ENCODE measurements at places on chromosomes 3 and 15.

- no peak for DNase-seq
Measured at GRCh38 chr3:138461246-138461645, 26.8 kb downstream of the ESYT3 start.

DNA sequence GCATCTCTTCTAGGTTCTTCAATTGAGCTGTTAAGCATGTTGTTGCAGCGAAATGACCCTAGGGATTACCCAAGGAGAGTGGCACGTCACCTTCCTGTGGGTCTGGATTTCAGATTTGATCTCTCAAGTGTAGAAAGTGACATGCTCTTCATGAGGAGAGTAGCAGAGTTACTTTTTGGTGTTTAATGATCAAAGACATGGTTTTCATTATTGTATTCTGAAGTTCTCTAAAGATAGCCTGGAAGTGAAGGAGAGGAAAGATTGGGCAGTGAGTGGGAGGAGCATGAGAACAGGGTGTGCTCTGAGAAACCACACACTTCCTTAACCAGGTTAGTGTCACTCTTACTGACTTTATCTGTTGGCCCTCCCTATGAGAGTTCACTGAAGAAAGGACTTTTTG, 153.6 kb downstream of the AKAP13 start:
- no peak for DNase-seq

DNA sequence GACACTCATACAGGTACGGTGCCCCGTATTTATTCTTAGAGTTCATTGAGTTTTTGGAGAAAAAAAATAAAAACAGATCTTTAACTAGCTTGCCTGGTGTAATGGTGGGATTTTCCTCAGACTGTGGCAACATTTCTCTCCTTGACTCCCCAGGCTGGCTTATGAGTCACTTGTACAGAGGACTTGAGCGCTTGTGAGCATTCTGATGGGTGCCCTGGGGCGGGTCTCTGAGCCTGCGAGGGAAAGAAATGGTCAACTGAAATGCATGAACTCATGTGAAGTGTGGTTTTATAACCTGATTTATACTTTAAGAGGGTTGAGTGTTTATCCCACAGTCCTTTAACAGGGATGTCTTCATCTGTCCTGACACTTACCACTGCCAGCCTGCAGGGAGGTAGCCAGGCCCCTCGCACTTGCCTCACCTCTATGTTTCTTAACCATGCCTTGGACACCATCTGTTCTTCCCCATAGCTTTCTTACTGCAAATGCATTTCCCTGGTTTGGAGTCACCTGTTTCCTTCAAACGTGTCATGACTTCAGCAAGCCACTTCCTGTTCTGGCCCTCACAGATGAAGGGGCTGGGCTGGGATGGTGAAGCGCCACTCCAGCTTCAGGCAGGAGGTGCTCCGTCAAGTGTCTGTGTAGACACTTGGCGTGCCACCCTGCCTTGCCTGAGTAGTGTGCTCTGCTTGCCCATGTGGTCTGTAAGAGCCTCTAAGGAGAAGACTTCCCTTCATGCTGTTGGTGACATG, 118.7 kb downstream of the PDE8A start:
- no peak for DNase-seq

DNA sequence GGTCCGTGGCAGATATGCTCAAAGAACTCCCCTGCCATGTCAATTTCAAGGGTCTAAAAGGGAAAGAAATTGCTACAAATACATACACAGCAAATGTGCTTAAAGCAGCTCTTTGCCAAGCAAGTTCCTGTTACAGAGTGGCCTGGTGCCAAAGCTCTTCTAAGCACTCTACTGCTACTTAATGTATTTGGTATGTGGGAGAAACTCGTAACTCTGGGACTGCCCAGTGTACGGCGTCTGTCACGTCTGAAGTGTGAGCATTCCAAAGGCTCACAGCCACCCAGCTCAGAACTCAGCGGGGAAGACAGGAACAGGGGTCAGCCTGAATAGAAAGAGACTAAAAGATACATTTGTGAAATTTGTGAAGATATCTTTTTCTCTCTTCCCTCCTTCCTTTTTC, 54.6 kb downstream of the RBMS3 start:
- DNase-seq: peak; percentile 10

DNA sequence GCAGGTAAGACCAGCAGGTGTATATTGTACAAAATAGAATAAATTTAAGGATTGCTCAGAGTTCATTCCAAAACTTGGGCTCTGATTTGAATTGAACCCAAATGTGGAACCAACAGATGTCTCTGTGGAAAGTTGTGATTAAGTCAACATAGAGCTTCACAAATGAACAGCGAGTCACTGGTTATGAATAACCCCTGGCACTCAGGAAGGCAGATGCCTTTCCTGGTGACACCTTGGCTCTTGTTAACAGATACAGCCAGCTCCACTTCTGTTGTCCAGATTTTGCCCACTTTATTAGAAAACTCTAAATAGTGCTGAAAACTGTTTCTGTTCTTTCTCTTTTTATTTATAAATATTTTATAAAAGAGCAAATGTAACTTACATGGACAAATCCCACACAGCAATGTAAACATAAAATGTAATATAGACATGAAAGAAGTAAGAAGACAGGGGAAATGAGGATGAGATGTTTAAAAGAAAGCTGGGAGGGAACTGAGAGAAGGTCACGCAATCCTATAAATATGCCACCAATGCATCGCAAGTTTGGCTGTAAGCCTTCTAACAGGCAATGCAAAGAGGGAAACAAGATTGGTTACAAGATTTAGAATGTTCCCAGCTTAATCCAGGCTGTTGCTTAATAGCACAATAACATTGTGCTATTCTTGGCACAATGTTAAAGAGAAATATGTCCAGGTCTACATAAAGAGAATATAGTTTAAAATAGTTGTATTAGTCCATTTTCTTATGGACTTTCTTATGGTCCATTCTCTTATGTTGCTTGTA, 495.5 kb downstream of the TAFA4 start:
- no peak for DNase-seq

DNA sequence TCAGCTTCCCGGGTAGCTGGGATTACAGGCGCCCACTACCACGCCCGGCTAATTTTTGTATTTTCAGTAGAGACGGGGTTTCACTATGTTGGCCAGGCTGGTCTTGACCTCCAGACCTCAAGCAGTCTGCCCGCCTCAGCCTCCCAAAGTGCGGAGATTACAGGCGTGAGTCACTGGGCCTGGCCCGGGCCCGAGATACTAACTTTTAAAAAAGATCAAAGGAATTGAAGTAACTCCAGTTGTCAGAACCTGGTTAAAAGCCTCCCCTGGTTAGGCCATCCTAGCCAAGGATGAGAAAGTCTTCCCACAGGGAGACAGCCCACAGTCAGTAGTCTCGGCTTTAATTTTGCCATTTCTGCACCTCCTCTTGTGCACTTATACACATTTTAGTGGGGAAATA, 212.3 kb upstream of the MCTP2 start:
- no peak for DNase-seq

DNA sequence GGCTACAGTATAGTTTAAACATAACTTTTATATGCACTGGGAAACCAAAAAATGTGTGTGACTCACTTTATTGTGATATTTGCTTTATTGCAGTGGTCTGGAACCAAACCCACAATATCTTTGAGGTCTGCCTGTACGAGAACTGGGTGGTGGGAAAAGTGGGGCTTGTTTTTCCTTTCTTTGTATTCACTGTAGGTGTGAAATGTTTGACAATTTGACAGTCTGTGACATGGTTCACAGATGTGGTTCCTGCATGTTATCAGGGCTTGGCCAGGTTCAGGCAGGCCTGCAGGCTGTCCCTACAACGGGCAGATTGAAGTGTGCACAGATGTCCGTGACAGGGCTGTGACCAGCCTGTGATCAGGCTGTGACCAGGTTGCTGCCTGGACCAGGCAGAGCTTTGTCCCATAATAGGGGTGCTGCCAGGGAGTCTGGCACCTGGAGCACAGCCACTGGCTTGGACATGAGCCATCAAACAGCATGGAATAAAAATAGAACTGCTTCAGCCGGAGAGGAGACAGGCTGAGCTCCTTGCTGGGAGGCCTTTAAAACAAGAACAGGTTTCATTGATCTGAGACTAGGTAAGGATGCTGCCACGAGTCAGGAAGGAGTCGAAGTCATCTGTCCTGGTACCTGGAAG, 61.0 kb downstream of the KLF13 start:
- DNase-seq: no peak

GRCh38 chr3:126371096-126371705, 14.0 kb upstream of the KLF15 start:
- DNase-seq: no peak

DNA sequence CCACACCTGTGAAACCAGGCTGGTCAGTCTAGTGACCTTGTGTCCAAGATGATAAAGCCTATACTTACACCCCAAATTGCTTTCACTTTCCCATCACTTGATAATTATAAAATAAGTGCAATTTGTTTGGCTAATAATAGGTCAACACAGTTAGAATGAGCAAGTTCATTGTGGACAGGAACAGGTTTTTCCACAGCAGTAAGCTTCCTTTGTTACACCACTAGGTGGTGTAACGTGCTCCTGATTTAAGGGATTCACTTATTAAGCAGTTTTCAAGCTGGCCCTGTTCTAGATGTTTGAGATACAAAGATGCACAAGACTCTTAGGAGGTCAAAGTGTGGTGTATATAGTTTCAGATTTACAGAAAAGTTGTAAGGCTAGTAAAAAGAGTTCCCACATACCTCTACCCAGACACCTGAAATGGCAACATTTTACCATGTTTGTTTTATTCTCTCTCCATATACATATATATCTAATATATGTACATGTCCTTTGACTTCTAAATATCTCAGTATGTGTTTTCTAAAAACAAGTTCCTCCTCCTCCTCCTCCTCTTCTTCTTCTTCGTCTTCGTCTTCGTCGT, 6.8 kb upstream of the MFSD1 start:
- DNase-seq: no peak

DNA sequence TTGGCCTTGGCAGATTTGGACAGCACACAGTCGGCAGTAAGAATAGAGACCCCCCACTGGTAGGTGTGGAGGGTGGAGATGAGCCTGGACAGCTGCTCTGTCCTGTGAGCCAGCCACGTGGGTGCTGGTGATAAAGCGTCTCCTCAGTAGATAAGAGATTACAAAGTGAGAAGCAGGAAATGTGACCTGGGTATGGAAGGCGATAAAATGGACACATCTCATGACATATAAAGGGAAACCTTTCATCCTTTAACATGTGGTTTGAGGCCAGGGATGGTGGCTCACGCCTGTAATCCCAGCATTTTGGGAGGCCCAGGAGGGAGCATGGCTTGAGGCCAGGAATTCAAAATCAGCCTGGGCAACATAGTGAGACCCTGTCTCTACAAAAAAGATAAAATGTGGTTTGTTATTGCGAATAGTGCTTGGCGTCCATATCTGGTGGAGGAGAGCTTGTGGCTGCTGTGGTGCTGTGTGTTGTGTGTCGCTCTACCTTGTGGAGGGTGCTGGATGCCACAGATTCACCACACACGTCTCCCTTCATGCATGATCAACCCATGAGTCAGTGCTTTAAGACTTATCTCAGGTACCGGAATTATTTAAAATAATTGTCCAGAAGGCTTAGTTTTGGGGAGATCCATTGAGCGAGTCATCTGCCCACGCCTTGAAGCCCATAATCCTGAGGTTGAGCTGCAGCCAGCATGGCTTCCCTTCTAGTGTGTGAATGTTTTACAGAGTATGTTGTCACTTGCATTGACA, 157.0 kb downstream of the GABRG3 start:
- DNase-seq: no peak

DNA sequence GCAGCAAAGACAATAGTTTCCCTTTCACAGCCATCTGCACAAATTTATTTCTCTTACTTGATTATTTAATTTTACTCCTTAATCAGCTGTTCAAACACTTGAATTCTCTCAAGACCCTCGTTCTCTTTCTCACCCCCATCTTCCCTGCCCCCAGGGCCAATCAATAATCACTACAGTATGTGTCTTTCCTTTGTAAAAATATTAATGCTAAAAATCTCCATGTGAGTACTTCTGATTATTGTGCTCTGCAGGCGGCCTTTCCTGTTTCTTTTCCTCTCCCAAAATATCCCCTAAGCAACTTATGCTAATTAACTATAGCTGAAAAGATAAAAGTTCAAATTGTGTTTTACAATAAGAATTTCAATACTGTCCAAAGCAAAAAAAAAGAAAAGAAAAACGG, 617.0 kb upstream of the CBLB start:
- no peak for DNase-seq

- no peak for DNase-seq
Measured at GRCh38 chr3:16666206-16666605, 61.0 kb upstream of the DAZL start.

DNA sequence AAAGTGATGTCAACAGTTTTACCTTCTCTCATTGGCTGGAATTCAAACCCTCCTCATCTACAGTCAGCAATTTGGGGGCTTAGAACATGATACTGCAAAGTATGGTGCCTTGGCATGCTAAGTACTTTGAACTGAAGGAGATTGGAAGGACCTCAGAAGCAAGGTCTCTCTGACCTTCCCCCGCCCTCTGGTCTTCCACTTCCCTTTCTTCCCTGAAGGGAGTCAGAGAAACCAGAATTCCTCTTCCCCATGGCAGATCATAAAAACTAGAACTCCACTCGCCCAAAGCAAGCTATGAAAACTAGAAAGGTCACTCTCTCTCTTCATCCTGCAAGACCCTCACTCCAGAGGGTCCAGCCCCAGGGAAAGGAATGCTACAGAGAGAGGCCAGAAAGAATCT, 64.2 kb downstream of the CD200R1L start:
- no peak for DNase-seq

GRCh38 chr15:63083541-63083940, 38.1 kb upstream of the LACTB start:
- DNase-seq: no peak

GRCh38 chr3:196082619-196082971, 705 bp upstream of the TFRC start:
- no peak for DNase-seq

DNA sequence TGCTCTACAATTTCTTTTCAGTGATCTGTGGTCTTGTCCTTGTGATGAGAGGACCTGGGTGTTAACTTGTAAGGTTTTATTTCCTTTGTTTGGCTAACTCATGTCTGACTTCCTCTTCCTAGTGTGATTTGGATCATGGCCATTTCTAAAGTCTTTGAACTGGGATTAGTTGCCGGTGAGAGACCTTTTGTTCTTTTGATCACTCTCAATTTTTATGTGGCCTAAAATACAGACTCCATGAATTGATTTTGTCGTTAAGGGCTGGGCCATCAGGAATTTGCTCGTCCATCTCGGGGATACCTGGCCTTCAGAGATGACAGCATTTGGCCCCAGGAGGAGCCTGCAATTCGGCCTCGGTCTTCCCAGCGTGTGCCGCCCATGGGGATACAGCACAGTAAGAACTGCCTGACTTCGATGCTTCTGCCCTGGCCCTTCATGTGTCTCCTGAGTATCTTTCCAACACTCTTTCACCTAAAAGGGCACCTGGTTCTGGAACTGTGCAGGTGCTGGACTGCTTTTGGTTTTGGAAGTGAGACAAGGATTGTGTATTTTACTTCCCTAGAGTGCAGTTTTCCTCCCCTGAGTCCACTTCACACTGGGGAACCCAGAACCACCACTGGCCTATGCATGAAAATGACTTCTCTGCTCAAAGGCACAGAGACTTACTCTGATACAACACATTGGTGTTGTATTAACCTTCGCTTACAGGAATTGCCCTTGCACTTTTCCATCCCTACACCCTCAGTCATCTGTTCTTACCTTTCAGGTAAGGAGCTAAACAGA, 13.1 kb upstream of the LRRC2 start:
- no peak for DNase-seq

- DNase-seq: no peak
Measured at GRCh38 chr3:195870442-195870841, 37.9 kb downstream of the TNK2 start.

GRCh38 chr15:41987246-41987924, 15.0 kb upstream of the EHD4 start:
- DNase-seq: no peak

- no peak for DNase-seq
Measured at GRCh38 chr15:78059110-78059839, 18.2 kb downstream of the TBC1D2B start.

All from hypothalamus (tissue), 51 donors.